Right cardiac atrium (tissue), 5 donors: ENCODE measurements at places on chromosomes 3 and 15. TPM values are rescaled to one million over a fixed set of nuclear protein-coding genes. Genes with fewer than 3 reads are reported as not detected.

APOD gene
- 174 TPM for polyA plus RNA-seq

ITGA11 gene
- polyA plus RNA-seq, result 11.6 TPM

GRAMD2A gene
- polyA plus RNA-seq, result 0.14 TPM

AMOTL2 gene
- polyA plus RNA-seq, result 22.9 TPM

TPRG1 gene
- polyA plus RNA-seq, result 2.1 TPM

CSPG4 gene
- polyA plus RNA-seq, result 11.5 TPM

GAP43 gene
- polyA plus RNA-seq, result 0.84 TPM

AP4E1 gene
- 2.5 TPM for polyA plus RNA-seq

KNL1 gene
- 0.14 TPM for polyA plus RNA-seq

ITPKA gene
- polyA plus RNA-seq, result 1.6 TPM

ACKR2 gene
- polyA plus RNA-seq, result 1.2 TPM

DAZL gene
- not detected for polyA plus RNA-seq

TLR9 gene
- polyA plus RNA-seq, result 0.05 TPM

GOLGA8R gene
- 2.3 TPM for polyA plus RNA-seq

ATP1B3 gene
- polyA plus RNA-seq, result 54.5 TPM

DNAH1 gene
- 2.6 TPM for polyA plus RNA-seq

LIPC gene
- 0.61 TPM for polyA plus RNA-seq

AMT gene
- 20.0 TPM for polyA plus RNA-seq

SLC6A1 gene
- polyA plus RNA-seq, result 3.0 TPM

NPAP1 gene
- not detected for polyA plus RNA-seq

SOX2 gene
- 1.0 TPM for polyA plus RNA-seq

CCR8 gene
- not detected for polyA plus RNA-seq

IGF1R gene
- 9.0 TPM for polyA plus RNA-seq

SLITRK3 gene
- 0.29 TPM for polyA plus RNA-seq

ATP10A gene
- 0.95 TPM for polyA plus RNA-seq

MESD gene
- polyA plus RNA-seq, result 13.2 TPM

SETMAR gene
- polyA plus RNA-seq, result 18.1 TPM

ZCWPW2 gene
- polyA plus RNA-seq, result 2.4 TPM

GOLGA6D gene
- not detected for polyA plus RNA-seq

IMPG2 gene
- 0.05 TPM for polyA plus RNA-seq

UNC13C gene
- 0.05 TPM for polyA plus RNA-seq

NIPA2 gene
- 9.9 TPM for polyA plus RNA-seq

FLNB gene
- polyA plus RNA-seq, result 36.9 TPM

ARMC8 gene
- polyA plus RNA-seq, result 14.3 TPM

SCN5A gene
- 69.0 TPM for polyA plus RNA-seq

PATL2 gene
- 8.3 TPM for polyA plus RNA-seq

SI gene
- not detected for polyA plus RNA-seq

ZNF197 gene
- 6.7 TPM for polyA plus RNA-seq

FRMD5 gene
- 24.1 TPM for polyA plus RNA-seq

IGSF11 gene
- 2.7 TPM for polyA plus RNA-seq

CMSS1 gene
- 18.9 TPM for polyA plus RNA-seq

OR4M2 gene
- not detected for polyA plus RNA-seq

GADL1 gene
- polyA plus RNA-seq, result not detected
